NCI-H1436 treated with DMSO at 0.1 percent for 48 hours (cell line): ENCODE measurements at places on chromosomes 12 and 14.

GRCh38 chr12:105287408-105287807 is 43.1 kb upstream of the C12orf75 start:
- DNase-seq, result no peak

DNA sequence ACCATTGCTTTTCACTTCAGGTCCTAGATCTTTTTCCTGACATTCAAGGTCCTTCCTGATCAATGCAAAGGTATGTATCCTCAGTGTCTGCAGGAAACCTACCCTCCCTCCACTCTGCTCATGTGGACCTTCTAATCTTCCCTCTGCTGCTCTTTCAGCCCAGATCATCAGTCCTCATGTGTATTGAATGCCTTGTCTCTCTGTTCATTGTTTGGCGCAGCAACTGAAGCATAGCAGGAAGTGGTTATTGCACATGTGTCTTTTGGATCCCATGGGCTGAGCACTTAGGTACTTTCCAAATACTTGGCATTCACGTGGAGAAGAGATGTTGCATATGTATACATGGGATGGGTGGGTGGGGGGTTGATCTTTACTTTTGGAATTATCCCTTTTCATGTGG is 4.3 kb upstream of the NIN start:
- no peak for DNase-seq

- DNase-seq, result no peak
Observed at GRCh38 chr14:29217813-29218450, 451.3 kb downstream of the FOXG1 start.

DNA sequence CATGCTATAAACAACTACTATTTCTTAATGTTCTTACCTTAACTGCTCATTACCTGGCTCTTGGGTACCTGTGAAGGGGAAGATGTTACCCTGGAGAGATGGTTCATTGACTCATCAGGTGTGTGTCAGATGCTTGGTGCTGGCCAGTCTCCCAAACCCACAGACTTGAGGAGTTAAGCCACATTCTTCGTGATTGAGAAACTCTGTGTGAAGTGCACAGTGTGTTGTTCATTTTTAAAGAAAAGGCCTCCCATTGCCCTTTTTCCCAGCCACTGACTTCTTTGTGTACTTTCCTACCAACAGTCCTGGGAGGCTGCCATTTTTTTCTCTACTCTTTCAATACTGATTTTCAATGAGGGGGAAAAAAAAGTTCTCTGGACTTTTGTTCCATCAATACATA is 3.2 kb downstream of the MGST1 start:
- no peak for DNase-seq

DNA sequence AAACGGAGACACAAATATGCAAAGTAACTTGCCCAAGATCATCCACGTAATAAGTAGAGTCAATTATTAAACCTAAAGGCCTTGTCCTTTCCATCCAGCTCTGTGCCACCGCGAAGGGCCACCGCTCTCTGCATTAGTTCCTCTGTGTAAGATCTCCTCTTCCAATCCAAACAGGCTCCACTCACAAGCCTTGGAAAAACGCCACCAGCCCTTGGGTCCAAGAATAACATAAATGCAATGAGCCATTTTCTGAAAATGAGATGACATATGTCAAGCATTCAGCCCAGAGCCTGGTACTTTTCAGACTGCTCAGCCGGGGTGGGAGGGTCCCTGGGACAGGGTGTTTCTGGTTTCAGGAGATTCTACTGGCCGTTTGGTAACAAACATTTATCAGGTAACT is 30.0 kb downstream of the DGLUCY start:
- DNase-seq, result no peak

DNA sequence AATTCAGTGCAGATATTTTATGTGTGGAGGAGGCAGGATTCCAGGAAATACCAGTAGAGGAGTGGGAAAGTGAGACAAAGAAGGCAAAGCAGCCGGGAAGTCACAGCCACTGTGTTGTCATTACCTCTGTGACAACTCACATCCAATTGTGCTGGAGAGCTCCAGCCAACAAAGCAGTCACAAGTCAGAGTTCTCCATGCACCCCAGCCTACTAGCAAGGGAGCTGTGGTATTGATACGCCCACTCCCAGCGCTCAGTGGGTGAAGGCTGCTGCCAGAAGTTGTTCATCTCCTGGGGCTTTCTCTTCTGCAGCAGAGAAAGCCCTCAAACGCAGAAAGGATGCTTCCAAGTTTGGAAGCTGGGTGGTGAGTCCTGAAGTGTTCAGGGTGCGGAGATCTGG is 93.9 kb downstream of the DICER1 start:
- no peak for DNase-seq

GRCh38 chr12:122481861-122482260 is 18.9 kb downstream of the ZCCHC8 start:
- no peak for DNase-seq

- no peak for DNase-seq
Observed at GRCh38 chr12:56677680-56678079, 10.4 kb downstream of the PTGES3 start.
